ENCODE measurements at places on chromosomes 2 and 18.

GRCh38 chr2:26569216-26570082, 71.7 kb downstream of the CIB4 start:
- DNase-seq = no peak

- DNase-seq = no peak
These were observed 102.5 kb upstream of the CRIM1 start for GRCh38 chr2:36253086-36253485.

GRCh38 chr2:173502296-173502695, 147.6 kb downstream of the CDCA7 start:
- no peak for DNase-seq

GRCh38 chr2:97936199-97936598, 59.5 kb downstream of the TMEM131 start:
- no peak for DNase-seq

DNA sequence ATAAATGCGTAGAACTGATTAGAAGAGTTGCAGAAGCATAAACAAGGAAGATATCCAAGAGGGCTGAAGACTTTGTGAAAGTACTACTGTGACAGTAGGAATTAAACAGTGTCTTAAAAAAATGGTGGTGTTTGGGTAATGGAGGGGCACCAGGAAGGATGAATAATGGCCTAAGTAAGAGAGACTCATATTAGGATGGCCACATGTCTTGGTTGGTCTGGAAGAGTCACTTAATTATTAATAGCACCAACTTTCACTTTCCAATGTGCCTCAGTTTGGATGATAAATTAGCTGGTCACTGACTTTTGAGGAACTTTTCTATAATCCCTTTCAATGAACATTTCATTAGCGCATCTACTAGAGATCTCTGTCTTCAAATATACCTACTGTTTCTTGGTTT, 372.2 kb downstream of the NYAP2 start:
- no peak for DNase-seq

GRCh38 chr18:63140038-63140450, 179.5 kb downstream of the BCL2 start:
- DNase-seq = no peak

DNA sequence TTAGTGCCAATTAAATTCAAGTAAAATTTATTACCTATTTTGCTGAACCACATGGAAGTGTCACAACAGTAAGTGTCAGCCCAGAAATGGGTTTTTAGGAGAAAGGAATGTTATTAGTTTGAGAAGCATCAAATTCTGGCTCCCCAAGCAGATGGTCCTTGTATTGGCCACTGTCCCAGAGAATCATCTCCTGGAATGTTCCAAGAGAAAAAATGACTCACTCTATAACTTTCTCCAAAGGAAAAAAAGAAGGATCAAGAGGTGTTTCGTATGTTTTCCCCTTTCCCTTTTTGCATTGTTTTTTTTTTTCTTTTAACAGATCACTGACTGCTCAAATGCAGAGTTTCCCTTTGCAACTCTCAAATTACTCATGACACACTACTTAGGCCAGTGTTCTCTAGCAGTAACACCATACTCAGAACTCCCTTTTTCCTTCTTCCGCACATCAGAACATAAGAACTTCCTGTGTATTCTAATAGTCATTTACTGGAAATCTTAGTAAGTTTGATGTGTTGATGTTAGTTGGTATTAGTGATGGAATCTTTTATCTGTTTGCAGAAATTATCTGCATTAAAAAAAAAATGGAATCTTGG, 390.3 kb downstream of the GPD2 start:
- no peak for DNase-seq

- DNase-seq = no peak
These were observed 64.4 kb upstream of the AFF3 start for GRCh38 chr2:100206731-100207255.

DNA sequence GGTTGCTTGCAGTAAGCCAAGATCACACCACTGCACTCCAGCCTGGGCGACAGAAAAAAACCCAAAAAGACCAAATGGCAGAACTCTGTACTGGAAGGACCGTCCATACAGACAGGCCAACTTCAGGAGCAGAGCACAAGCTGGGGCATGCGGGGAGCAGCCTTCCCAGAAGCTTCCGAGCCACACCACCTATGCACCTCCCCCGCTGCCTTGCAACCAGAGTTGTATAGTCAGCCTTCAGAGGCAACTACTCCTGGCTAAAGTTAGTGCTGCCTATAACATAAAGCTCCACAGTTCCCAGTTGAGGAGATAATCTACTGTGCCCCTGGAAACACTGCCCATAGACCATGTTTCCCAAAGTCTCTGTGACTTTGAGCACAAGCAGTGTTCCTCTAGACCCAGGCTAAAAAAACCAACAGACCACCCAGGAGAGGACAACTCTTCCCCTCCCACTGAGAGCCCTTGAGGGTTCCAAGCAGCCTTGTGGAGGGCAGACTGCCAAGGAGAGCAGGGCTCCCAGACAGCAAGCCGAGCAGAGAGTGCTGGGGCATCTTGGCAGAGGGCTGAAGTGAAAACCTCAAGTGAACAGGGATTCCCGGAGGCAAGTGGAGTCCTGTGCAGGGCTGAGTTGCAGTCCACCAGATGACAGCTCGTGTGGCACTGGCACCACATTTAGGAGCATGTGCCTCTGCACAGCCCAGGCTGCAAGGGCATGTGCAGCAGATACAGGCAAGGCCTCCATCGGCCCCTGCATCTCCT, 6.8 kb downstream of the SFT2D3 start:
- DNase-seq = no peak
